NT2/D1 (cell line): ENCODE measurements at places on chromosomes 3 and 15.

GRCh38 chr3:142213298-142213697, 12.1 kb downstream of the GK5 start:
- DNase-seq = no peak

GRCh38 chr3:113548501-113548900, 16.1 kb downstream of the SIDT1 start:
- DNase-seq = no peak

GRCh38 chr3:170429050-170429449, 10.4 kb downstream of the CLDN11 start:
- no peak for DNase-seq

GRCh38 chr15:31405200-31405920, 78.7 kb downstream of the KLF13 start:
- no peak for DNase-seq

GRCh38 chr3:43909149-43909548, 218.4 kb downstream of the ABHD5 start:
- no peak for DNase-seq

DNA sequence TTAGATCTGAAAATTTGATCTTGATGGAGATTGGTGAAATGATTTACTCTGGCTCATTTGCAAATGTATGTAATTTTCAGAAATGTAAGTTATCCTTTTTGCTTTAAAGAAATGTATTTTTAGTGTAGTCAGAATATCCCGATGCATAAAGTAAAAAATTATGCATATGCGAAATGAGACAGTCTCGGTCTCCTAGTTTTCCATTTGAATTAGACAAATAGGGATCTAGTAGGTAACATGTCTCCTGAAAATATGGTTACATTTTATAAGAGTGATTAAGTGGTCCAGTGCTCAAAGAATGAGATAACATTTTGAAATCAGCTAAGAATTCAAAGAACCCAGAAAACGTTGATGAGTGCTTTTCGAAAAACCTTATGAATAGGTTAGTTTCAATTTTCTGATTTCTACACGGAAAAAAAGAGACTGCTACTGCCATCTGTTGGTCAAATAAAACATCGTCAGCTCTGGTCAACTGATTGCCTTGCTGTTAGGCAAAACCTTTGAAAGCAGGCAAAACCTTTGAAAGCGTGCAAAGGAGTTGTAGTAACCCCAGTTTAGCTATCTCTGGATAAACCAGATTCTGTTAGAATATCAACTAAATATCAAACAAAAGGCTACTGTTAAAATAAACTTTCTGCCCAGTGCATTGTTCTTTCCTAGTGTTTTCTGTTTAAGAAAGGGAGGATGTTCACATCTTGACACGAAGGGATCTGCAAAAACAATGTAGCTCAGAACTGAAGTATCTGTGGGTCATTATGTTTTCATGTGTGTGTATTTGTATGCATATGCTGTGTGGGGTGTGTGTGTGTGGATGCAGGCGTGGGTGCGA, 59.3 kb upstream of the CHMP2B start:
- DNase-seq = peak; percentile 42

- no peak for DNase-seq
These were observed 20.1 kb downstream of the DLEC1 start for GRCh38 chr3:38059148-38059547.

DNA sequence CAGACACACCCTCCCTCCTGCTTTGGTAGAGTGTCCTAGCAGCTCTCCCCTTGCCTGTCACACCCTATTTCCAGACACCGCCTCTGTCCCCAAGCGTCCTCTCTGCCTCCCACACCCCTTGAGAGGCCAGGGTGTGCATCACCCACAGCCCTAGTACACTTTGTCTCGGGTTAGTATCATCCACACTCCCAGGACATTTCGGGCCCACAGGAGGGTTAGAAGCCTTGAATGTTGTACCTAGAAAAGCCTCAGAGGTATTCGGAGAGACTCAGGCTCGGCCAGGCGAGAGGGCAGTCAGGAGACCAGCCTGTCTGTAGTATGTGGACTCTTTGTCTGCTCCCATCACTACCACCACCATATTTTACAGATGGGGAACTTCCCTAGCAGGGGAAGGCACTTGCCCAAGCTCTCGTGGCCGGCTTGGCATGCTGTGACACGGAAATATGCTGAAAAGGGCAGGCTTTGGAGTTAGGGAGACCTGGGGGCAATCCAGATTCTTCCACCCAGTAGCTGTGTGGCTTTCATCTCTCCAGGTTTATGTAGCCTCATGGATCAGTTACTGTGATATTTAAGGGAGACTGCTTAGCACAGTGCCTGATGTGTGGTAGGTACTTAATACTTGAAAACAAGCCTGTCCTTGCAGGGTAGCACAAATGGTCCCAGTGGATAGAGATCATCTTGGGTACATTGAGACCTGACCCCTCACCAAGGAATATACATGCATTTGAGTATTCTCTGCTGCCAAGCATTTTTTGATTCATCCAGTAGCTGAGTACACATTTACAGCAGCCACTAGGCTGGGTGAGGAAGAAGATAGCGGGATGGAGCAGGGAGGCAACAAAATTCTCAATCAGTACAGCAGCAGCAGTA, 1.4 kb downstream of the TMEM43 start:
- no peak for DNase-seq

GRCh38 chr3:169145540-169146178, 517.9 kb downstream of the MECOM start:
- DNase-seq = no peak

DNA sequence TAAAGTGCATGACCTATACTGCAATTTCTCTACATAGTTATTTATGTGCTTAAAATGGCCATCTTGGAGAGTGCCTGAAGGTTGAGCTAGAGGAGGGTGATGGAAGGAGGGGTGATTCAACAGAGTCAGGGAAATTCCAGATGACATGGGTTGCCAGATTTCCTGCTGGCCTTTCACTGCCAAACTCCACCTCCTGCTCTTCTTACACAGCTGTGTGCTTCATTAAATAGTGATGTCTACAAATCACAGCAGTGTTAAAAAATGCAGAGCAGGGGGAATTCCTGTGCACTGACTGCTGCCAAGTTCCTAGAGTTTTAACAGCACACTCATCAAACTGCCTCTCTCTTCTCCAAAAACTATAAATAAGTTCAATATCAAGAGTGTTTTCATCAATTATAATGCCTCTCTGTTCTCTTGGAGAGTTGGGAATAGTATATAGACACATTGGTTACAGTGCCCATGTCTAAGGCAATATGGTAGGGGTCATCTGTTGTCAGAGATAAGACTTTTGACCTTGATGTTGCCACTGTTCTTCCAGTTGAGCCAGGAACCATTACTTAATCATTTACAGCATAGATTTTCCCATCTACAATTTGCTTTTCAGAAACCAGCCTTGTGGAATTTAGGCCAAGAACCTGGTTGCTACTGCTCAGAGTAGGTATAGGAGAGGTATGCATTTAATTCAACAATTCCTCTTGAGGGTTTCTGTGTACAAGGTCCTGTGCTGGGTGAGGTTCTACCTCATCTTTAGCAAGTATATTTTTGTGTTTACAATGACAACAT, 79.6 kb downstream of the TP63 start:
- DNase-seq = no peak

- DNase-seq = no peak
These were observed 19.5 kb downstream of the CD47 start for GRCh38 chr3:108071368-108071767.

GRCh38 chr3:139715743-139716360, 38.1 kb upstream of the NMNAT3 start:
- DNase-seq = no peak

DNA sequence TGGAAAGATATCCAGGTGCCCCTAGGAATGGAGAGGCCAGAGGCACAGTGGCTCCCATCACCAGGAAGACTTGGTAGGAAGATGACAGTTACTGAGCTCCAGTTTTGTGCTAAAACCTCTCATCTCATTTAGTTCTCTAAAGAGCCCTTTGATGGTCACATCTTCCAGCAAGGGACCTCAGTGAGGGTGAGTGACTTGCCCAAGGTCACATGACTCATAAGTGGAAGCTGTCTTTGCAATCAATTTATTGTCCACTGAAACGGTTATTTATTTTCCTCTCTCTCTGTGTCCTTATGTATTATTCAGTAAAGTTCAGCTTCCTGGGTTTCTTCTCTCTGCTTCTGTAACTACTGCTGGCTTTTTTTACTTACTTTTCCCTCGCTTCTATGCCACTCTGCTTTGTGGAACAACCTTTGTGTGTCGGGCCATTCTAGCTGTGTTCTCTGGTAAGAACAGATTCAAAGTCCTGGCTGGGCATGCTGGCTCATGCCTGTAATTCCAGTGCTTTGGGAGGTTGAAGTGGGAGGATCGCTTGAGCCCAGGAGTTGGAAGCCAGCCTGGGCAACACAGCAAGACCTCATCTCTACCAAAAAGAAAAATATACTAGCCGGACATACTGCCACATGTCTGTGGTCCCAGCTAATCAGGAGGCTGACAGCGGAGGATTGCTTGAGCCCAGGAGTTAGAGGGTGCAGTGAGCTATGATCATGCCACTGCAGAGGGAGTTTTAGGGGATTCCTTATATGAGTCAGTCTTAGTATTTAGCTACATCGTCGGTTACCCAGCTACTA, 55.9 kb downstream of the PDIA5 start:
- DNase-seq = no peak

GRCh38 chr3:195913382-195913781, 5.0 kb upstream of the TNK2 start:
- no peak for DNase-seq

GRCh38 chr15:22231603-22232002, 151.3 kb downstream of the OR4M2 start:
- no peak for DNase-seq

GRCh38 chr3:9033867-9034266, 70.6 kb upstream of the RAD18 start:
- no peak for DNase-seq
